ENCODE measurements at places on chromosomes 1 and 21. TPM values are rescaled to one million over a fixed set of nuclear protein-coding genes. Genes with fewer than 3 reads are reported as not detected.

OR2G6 gene
- total RNA-seq, result not detected

AKIRIN1 gene
- 26.1 TPM for total RNA-seq

PLCH2 gene
- under 0.01 TPM for total RNA-seq

AMPD1 gene
- 40.7 TPM for total RNA-seq

PRKCZ gene
- 4.2 TPM for total RNA-seq

NRIP1 gene
- 58.5 TPM for total RNA-seq

SELP gene
- total RNA-seq, result 0.52 TPM
